ENCODE measurements at places on chromosomes 12 and 14. TPM values are rescaled to one million over a fixed set of nuclear protein-coding genes. Genes with fewer than 3 reads are reported as not detected.
A peak's percentile ranks its signal among the peaks of the same experiment; 100 is the strongest.

DNA sequence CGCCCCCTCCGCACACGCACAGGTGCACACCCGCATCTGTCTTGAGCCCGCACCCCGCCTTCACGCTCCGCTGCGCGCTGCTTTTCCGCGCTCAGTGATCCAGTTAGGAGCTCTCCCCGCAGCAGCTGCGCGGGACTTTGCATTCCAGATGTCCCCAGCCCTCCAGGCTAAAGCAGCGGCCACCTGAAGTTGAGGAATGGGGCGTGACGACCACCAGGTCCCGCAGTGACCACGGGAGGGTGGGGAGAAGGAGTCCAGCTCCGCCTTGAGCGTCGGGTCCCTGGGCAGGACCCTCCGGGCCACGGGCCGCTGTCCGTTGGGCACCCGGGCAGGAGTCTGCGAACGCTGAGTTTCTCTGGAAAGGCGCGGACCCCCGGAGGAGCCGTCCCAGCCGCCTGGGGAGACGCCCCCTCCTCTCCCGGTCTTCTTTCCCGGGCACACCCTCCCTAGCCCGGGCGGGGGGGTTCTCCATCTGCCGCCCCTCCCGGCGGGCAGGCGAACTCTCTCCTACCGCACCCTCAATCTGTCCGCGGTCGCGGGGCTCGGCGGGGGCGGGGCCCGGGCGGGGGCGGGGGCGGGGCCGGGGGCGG lies 334 bp upstream of the TMEM132C start:
- DNase-seq, result no peak

- DNase-seq, result no peak
Measured at GRCh38 chr12:18394742-18395141, 133.4 kb downstream of the PIK3C2G start.

GRCh38 chr12:54983536-54984101 lies 943 bp downstream of the TESPA1 start:
- DNase-seq, result peak; percentile 42

DNA sequence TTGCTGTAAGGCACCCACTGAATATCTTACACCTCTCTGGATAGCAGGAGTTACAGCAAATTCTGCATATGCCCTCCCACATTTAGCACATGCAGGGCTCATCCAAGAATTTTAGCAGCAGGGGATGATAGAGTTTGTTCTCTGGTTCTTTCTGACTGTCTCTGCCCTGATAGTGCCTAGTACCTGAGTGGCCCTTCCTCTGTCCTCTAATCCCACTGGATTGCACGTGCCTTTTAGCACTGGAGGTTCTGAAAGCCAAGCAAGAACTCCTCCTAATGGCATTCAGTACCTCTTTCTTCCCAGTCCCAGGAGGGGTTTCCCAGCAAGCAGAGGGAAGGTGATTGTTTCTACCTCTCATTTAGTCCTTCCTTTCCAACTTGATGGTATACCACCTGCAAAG lies 406.4 kb downstream of the ZFP36L1 start:
- no peak for DNase-seq

DNA sequence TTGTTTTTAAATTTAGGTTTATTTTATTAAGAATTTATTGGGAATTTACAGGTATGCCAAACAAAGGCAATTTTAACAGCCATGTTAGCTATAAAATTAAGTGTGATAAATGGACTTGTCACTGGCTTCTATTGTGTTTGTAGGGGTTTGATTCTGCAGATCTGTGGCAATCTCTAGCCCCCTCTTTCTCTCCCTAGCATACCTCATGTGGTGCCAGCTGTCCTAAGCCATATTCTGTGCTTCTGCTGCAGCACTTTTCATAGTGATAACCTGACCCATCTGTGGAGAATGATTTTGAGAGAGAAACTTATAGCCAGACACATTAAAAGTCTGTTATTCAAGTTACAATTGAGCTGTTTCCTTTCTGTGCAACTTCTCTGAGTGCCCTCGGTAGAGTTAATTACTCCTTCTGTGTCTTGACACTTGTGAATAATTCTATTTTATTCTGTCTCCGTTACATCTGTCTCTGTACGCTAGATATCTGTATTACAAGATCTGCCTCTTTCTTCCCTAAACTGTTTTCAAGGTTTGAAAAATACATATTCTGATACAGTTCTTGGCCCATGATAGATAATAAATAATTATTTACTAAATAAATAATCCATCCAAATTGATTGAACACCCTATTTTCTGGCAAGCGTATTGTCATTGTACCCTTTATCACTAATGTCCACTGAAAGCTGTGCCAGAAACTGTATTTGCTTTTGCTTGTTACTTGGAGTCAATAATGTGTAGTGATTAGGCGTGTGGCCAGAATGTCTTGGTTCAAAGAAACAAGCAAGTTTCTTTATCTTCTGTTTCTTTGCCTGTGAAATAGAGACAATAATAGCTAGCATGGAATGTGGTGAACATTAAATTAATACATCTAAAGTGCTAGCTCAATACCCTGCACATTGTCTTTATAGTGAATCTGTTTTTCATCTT lies 40.0 kb downstream of the FRS2 start:
- no peak for DNase-seq

DNA sequence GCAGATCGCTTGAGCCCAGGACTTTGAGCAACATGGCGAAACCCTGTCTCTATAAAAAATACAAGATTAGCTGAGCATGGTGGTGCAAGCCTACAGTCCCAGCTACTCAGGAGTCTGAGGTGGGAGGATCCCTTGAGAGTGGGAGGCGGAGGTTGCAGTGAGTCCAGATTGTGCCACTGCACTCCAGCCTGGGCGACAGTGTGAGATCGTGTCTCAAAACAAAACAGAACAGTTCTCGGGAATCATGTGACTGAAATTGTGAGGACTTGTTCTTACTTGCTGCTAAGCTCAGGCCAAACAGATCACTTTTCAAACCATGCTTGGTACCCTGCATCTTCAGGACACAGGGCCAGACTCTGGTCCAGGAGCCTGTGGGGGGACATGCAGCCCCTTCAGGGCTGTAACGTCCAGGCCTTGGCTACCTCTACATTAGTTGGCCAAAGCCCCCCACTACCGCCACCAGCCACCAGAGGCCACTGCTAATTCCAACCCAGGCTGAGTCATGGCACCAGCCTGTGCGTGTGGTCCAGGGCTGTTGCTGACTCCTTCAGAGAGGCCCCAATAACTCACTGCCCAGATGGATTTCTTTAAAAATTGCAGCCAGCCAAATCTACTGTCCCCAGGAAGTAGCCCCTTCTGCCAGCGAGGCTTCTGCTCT lies 33.4 kb upstream of the SYNDIG1L start:
- DNase-seq, result peak; percentile 79

DNA sequence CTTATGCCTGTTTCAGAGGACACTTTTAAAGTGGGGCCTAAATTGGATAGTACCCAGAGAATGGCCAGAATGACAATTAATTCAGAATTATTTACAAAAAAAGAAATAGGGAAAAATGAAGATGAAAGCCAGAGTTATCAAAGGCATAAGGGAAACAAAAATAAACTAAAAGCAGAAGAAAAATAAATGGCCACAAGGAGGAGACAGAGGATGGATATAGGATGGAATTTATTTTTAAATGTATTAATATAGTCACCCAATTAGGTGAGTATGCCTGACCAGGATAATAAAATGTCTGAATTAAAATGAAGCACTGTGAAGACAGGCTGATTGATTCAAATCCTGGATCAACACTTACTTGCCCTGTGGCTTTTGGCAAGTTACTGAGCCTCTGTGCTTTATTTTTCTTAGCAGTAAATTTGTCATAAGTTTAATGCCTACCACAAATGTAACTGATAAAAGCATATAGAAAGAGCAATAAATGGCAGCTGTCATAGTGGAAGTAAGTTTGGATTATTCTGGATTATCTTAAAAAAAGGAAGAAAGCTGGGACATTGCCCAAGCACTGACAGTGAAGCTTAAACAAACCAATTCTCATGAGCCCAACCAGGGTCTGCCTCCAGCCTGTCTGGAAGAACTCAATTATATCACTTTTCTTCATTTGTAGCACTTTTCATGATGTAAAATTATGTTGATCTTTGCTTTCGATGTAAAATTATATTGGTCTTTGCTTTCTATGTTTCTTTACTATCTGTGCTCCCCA lies 3.5 kb downstream of the CLEC9A start:
- peak; percentile 47 for DNase-seq

- DNase-seq, result peak; percentile 60
Measured at GRCh38 chr12:94561943-94562411, 88.4 kb downstream of the TMCC3 start.

- peak; percentile 94 for DNase-seq
Measured at GRCh38 chr14:24051789-24052655, at the start of gene CARMIL3. CARMIL3 (plus strand) TSS chr14:24052009; CDS start chr14:24052154, 145 bp downstream.

DNA sequence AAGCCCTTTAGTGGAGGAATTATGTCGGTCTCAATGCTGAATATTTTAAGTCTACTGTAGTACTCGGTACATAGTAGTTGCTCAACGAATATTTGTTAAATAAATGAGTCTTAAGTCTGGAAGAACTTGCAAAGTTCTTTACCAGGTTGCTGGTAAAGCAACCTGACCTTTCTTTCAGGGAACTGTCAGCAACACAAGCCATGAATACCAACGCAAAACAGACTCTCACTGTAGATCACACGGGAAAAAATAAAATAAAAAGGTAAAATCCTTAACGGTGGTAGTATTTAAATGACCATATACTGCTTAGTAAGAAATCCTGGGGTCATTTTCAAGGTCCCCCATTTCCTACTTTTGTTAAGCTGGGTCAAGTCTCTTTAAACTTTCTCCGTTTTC lies 447 bp upstream of the NUBPL start:
- DNase-seq, result peak; percentile 47

- DNase-seq, result no peak
Measured at GRCh38 chr14:30179381-30180130, 251.9 kb upstream of the PRKD1 start.

GRCh38 chr12:106197906-106198623 lies 49.8 kb downstream of the CKAP4 start:
- no peak for DNase-seq

DNA sequence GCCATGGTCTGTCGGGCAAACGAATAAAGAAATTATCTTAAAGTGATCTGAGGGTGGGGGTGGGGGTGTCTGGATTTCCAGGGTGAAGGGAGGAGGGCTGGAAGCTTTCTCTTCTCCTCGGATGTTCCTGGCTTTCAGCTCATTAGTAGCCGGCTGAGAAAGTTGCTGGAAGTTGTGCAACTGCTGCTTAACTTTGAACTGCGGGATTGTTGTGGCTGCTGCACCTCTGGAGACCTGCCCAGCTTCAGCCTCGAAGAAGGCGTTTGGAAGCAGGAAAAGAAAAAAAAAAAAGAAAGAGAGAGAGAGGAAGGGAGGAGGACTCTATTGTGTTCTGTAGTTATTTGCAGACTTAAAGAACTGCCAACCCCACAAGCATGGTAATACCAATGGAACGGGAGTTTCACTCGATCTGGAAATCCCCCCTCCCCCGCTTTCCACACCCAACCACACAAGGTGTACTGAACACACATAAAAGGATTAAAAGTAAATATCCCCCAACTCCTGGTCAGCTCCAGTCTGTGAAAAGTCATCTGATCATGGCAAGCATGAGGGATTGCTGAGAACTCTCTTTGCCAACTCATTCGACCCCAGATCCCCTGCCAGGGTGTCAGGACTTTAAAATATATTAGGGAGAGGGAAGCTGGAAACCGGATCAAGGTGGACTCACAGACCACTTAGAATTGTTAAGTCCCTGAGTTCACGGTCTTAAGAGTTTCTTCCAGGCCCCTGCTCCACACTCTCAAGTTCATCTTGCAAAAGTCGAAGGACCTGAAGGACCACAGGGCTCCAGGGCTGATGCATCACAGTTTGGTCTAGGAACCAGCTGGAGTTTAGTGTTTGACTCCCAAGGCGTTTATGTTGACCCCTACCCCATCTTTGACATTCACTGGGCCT lies at the start of gene RASSF9:
RASSF9 (minus strand) TSS at position 213 of the 894 bp plus-strand sequence; CDS start at position 5, 208 bp downstream.
- DNase-seq, result no peak

DNA sequence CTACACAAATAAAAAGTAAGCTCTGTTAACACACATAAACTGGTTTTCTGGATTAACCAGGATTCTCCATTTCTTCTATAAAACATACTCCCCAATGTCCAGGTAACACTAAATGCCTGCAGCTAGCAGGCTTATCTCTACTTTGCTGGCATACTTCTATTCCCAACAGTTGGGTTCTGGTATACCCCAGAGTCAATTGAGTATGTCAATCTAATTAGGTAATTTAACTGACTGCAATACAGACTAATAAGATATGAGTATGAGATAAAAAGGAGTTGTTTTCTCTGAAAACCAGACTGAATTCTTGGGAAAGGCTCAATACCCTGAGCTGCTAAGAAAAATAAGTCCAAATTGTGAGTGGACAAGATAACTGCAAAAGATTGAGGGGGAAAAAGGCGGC lies 9.4 kb upstream of the NT5DC3 start:
- no peak for DNase-seq

DNA sequence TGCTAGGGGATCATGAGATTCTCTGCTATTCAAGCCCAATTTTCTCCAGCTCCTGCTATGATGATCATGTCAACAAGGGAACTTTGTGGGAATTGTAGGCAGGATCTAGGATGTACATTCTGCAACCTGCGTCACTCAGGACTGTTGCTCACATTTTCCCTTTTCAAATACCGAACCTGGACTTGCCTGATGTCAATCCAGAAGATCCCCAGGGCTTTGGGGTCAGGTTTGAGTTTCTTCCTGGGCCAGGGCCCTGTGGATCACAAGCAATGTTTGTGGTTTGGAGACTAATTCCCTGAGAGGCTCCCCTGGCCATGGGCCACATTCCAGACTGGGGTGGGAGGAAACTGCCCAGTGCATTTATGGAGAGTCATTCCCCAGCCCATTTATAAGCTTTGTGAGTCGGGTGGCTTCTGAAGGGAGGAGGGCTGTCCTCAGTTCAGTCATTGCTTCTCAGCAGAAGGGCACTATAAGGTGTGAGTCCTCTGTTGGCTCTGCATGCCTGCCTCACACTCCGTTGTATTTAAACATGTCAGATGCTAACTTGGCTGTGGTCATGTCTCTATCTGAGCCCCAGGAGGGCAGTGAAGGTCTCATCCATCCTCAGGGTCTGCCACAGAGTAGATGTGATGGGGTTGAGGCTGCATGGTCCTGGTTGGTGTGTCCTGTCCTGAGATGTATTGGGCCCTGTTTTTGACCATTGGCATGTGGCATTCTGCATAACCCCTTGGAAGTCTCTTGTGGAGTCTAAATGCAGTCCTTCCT lies 6.5 kb downstream of the KRT86 start:
- no peak for DNase-seq

GRCh38 chr12:66640691-66641460 lies 38.0 kb downstream of the GRIP1 start:
- no peak for DNase-seq

DNA sequence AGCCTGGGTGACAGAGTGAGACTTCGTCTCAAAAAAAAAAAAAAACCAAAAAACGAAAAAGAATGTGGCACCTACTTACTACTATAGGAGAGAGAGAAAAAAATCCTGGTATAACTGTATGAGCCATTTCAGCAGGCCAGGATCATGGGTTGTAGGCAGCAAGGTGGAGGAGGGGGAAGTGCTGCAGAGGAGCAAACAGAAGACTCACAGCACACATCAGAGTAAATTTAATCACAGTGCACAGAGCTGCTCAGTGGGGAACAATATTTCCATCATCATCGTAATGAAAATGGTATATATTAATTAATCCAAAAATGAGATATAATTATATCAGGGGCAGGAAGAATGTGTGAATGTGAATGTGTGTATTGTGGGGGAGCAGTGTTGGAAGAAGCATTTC lies 175.8 kb downstream of the SLC2A13 start:
- DNase-seq, result no peak

The PLBD1 gene
- not detected for total RNA-seq

The COX8C gene
- total RNA-seq, result not detected

The TRIM9 gene
- 0.63 TPM for total RNA-seq

The PRR4 gene
- total RNA-seq, result 5.7 TPM

The PLEKHA5 gene
- total RNA-seq, result 130 TPM

The NOVA1 gene
- not detected for total RNA-seq

The RILPL1 gene
- total RNA-seq, result not detected

The RGS6 gene
- total RNA-seq, result 9.4 TPM

The RND1 gene
- 0.60 TPM for total RNA-seq

The SYNDIG1L gene
- total RNA-seq, result not detected
